Stimulated activated CD8-positive, alpha-beta memory T cell treated with anti-CD3 and anti-CD28 coated beads, Interleukin-7, amount 100 ng/mL, for 1 hour (primary cell): ENCODE measurements at places on chromosomes 2 and 18.
A peak's percentile ranks its signal among the peaks of the same experiment; 100 is the strongest.

DNA sequence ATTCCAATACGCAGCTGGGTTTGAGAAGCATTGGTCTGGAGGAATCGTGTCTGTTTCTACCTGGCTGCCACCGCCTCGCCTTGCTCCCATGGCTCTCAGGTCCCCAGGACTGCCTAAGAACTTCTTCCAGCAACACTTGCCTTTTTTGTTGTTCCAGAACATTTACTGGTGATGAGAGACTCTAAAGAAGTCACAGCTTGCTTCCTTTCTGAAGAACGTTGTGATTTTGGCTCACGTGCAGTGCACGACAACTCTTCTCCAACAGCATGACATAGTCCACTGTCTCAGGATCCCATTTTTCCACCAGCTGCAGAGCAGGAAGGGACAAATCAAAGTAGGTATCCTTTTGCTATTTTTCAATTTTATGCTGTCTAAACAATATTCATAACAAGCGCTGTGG is 940.9 kb downstream of the SLC4A3 start:
- no peak for DNase-seq

GRCh38 chr2:1704631-1705556 is 39.4 kb downstream of the PXDN start:
- no peak for DNase-seq

DNA sequence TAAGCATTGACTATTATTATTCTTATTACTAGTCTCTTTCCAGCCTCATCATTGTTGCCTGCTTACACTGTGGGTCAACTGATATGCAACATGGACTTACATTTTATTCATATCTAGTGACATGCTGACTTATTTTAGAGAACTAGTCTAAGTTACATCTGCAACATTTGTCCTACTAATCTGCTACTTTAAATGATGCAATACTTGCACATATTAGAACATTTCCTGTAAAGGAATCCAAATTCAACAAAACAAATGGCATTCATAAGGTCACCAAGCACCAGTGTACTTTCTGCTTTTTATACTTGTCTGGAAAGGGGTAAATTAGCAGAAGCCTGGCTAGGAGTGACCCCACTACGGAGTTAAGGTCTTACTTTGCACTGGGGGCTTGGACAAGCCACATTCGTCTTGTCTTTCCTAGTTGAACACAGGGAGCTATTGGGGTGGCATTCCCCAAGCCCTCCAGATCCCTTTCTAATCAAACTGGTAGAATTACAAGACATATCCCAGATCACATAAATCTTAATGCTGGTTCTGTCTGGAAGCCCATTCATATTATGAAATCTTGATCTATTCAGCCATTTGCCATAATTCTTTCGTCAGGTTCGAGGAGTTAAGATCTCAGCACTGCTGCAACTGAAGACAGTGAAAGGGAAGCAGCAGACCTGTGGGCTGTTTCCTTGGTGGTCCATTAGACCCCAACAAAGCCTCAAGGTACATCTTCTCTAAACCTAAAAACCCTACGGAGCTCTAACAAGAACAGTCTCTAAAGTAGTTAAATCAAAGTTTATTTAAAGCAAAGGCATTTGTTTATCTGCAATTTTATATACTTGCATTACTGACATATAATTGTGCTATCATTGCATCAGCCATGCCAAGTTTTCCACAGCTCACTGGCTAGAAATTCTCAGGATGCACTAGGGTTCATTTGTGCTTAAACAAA is 49.9 kb upstream of the RTN4 start:
- no peak for DNase-seq

- no peak for DNase-seq
Observed at GRCh38 chr2:111671426-111672150, 212.4 kb downstream of the ANAPC1 start.

- no peak for DNase-seq
Observed at GRCh38 chr2:64594226-64594989, 59.3 kb downstream of the SERTAD2 start.

GRCh38 chr2:128473175-128474035 is 154.7 kb upstream of the HS6ST1 start:
- no peak for DNase-seq

DNA sequence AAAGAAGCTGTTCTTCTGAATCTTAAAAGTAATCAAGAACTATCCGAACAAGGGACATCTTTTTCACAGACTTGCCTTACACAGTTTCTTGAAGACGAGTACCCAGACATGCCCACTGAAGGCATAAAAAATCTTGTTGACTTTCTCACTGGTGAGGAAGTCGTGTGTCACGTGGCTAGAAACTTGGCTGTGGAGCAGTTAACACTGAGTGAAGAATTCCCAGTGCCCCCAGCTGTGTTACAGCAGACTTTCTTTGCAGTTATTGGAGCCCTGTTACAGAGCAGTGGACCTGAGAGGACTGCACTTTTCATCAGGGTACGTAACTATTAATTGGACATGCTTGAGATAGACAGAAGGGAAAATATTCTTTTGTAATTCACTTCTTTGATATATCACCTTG is 2.4 kb downstream of the MRPL44 start:
- DNase-seq, result no peak

DNA sequence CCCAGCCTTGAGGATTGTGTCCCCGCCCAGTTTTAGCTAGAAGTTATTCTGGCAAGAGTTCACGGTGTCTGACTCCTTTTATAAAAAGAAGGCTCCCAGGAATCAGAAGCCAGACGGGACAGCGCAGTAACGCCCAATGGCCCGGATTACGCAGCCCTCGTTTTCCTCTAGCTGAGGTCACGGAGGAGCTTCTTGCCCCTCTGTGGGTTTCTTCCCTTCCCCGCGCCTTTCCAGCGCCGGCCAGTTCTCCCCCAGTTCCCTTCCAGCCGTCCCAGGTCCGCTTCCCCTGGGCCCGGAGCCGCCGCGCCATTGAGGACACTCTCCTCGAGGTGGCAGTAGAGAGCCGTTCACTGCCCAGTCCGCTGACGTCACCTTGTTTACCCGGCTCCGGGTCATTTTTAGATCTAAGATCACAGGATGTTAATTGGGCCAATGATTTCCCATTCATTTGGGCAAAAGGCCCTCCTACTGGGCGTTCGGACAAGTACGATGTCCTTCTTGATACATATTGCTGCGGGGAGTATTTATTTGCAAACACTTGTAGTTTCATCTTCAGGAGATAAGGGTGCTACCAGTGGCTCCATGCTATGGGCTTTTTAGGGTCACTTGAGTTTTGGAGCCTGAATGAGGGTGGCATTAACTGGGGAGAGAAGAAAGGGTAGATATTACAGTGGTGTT is 81.5 kb upstream of the PPM1B start:
- peak; percentile 70 for DNase-seq
